ENCODE measurements at places on chromosomes 5 and 9. TPM values are rescaled to one million over a fixed set of nuclear protein-coding genes. Genes with fewer than 3 reads are reported as not detected.

SLC46A2 gene
- polyA plus RNA-seq: 0.21 TPM

NR5A1 gene
- not detected for polyA plus RNA-seq

SGCD gene
- 92.9 TPM for polyA plus RNA-seq

SIMC1 gene
- 14.2 TPM for polyA plus RNA-seq

GRCh38 chr9:105282870-105283621 is 38.6 kb downstream of the SLC44A1 start:
- no peak for DNase-seq

DNA sequence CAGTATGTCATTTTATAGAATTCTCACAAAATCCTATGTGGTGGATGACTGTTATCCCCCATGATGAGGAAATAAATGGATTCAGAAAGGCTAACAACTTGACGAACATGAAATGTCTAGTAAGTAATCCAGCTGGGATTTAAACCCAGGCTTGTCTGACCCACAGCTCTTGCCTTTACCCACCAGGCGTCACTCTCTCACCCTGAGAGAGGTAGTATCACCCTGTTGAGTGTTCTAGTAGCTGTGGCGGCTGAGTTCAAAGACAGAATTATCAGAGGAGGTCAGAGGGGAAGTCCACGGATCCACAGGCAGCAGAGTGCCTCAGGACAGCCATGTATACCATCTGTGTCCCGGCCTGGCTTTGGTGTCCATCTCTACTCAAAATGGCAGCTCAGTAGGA is 113.8 kb downstream of the ZNF462 start:
- no peak for DNase-seq

- DNase-seq: peak; percentile 63
Measured at GRCh38 chr5:134524826-134525682, at the start of gene JADE2. TSS of gene JADE2 (plus strand) at chr5:134525670. CDS start at chr5:134535858, 10,188 bp downstream.

Data from muscle of arm (tissue), 14 donors.